ENCODE measurements at places on chromosomes 7 and 10.

DNA sequence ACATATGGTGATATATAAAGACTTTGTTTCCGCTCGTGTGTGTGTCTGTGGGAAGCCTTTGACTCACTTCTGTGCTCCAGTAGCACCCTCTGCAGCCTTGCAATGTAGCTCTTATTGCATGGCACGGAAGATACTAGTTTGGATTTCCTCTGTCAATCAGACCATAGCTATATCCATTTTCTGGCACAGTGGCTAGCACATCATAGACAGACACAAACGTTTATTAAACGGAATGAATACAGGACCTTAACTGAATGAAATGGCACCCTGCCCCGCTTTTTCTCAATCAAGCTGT is 124.0 kb upstream of the PTPN20 start:
- no peak for DNase-seq

- DNase-seq: no peak
Observed at GRCh38 chr7:74479961-74480829, 26.5 kb downstream of the GTF2IRD1 start.

GRCh38 chr10:100623521-100624230 is 87.9 kb downstream of the HIF1AN start:
- DNase-seq: no peak

DNA sequence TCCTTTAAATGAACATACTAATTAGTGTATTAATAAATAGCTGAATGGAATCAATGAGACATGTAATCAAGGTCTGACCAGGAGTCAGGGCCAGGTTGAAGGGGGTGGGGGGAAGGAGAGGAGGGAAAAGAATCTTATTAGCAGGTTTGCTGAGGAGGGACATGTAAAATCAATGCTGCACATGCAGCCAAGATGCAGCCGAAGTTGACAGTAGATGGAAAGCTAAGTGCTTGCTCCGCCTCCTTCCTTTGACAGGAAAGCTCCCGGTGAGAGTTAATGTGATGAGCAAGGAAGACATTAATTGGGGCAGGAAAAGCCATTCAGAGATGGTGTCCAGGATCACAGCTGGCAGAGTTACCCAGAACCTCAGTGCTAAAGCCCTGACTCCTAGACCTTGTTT is 24.4 kb downstream of the PLXNA4 start:
- no peak for DNase-seq

DNA sequence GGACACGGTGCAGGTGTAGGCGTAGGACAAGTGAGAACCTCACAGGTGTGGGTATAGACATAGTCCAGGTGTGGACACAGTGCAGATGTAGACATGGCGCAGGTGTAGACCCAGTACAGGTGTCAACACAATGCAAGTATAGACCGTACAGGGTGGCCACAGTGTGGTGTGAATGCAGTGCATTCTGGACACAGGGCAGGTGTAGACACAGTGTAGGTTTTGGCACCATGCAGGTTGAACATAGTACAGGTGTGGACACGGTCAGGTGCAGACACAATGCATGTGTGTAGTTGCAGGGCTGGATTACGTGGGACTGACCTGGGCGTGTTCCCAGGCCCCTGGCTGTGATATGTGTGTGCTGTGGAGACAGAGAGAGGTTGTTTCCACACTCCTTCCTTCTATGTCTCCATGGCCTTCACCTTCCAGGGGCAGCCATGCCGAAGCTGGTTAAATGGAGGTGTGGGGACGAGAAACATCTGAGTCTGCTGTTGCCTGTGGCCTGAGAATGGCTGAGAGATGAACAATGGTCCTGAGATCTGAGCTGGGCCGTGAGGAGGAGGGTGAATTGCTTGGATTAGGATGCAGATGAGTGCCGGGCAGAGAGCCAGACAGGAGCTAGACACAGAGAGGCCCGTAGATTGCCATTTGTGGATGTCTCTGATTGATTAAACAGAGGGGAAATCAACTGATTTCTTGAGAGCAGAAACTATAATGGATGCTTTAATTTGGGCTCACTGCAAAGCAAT is 343.9 kb upstream of the SHH start:
- no peak for DNase-seq

DNA sequence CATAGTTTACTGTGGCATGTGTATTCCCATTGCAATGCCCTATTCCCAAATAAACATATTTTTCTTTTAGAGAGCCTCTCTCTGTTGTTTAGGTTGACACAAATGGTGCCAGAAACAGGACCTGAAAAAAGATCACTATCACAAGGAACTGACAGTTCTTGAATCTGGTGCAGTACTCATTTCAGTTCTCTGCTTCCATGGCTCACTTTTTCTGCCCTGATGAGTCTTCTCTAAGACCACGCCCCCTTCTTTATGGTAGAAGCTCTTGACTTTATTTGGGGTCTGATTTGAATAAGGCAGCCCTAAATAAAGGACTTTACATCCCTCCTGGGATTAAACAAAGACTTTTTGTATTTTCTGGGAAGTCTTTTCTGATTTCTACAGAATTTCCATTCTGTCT is 3.5 kb upstream of the CCDC126 start:
- DNase-seq: no peak

- DNase-seq: no peak
Observed at GRCh38 chr7:30511973-30512662, 7.5 kb upstream of the GGCT start.

DNA sequence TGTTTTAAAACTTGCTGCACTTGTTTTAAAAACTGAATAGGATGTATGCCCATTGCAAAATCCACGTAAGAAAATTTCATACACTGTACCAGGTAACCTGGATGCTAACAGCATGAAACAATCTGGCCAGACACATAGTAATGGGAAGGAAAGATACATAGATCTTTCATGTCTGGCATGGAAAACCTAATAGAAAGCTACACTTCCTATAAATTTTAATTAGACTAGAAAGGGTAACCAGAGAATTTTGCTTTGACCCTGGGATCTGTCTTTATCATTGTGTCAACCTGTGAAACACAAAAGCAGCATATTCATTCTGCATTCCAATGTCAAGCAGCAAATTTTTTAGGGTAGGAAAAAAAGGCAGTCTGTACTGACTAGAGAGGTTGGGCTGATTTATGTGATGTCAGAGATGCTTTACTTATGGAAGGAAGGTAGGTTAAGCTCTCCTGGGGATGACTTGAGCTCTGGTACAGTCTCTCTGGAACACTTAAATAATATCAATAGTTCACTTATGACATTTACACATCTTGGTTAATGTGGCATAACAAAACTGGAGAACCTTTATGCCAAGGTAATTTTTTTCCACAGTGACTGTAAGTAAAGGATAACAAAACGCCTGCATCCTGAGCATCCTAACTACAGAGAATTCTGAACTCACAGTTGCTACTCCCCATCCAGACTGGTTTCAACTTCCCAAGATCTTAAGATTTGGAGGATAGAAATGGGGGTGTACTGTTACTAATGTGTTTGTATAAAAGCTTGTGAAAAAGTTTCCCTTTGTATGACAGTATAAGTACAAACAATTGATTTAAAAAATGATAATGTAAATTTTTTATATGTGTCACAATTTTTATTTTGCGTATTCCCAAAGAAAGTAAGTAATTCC is 44.7 kb downstream of the DOCK4 start:
- DNase-seq: no peak

- no peak for DNase-seq
Observed at GRCh38 chr10:74963549-74963948, 137.1 kb downstream of the KAT6B start.

DNA sequence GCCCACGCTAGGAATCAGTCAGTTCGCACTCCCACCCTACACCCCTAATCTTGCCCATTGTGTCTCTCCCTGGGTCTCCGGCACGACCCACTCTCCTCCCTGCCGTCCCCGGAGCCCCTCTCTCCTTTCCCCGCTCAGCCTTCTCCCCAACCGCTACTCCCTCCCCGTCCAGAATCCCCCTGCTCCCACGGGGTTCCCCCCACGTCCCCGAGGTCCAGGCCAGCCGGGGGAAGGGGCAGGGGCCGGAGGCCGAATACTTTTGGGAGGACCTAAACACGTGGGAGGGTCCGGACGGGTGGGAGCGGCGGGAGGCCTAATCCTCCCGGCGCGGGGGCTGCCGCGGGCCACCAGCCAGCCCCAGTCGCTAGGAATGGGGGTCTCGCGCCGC is 560 bp downstream of the RARRES2 start:
- DNase-seq: no peak

DNA sequence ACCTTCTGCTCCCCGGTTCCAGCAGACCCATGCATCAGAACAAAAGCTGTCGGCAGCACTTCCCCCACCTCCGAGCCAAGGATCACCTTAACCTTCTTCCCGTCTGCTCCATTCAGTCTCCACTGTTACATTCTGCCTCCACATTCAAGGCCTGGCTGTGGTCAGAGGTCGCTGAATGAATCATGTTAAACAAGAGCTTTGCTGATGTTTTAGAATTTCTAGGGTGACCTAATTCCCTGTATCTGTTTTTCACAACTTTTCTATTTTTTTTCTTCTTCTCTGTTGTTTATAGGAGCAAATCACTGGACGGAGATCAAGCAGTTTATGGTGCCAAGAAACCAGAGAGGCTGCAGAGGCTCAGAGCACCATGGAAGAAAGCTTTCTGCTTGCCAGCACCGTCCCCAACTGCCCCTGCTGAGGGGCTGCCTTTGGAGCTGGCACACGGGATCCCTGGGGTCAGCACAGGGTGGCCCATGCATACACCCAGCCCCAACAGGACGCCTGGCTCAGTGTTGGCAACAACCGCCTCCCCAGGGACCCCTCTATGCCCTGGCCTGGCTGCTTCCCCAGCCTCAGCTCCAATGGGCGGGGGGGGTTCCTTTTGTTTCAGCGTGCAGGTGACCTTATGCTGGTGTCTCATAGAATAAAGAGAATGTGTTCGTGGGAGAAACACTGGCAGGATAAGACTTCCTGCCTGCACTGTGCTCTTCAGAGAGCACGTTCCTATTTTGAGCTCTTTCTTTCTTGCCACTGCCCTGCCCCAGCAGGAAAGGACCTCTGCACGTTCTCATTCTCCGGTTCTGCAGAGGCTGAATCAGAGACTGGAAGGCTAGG is 182.7 kb upstream of the LYZL2 start:
- no peak for DNase-seq

DNA sequence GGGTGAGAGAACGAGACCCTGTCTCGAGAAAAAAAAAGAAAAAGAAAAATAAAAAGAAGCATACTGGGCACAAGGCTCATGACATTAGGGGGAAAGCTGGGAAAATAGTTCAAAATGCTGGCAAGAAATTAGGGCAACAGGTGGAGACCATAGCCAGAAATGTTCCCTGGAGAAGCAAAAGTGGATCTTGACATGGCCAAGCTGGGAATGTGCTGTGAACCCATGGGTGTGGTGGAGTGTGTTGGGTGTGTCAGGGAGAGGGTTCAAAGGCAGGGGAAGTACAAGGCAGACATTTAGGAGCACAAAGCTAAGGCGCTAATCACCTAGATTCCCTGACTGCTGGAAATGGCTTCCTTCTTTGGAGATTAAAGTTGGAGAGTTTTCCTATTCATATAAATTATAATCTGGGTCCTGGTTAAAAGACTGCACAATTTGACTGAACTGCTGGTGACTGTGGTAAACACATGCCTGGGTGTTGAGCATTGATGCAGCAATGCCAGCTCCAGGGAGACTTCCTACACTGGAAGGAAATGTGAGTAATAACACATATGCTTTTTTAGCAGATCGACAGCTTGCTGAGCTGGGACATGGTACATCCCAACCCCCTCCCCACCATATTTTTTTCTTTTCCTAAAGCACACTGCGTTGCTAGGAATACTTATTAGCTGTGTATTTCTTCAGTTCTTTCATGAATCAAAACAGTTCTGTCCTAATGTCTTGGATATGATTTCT is 70.1 kb upstream of the ARHGAP21 start:
- DNase-seq: no peak

DNA sequence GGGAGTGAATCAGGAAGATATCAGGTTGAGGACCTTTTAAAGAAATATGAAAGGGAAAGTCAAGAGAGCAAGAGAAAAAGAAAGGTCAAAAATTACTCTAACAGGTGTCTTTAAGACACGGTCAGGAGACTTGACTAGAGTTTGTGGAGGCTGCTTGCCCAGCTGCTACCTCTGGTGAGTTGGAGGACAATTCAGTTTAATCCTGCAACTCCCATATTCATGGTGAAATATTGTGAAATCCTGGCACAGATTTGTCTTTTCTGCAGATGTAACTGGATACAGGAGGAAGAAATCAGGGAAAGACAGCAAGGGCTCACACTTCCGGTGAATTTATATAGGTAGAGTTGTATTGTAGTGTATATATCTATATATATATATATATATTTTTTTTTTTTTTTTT is 93.5 kb downstream of the AKAP9 start:
- DNase-seq: no peak

- no peak for DNase-seq
Observed at GRCh38 chr10:129402459-129402858, 64.6 kb upstream of the MGMT start.

GRCh38 chr7:51000956-51001355 is 218.3 kb upstream of the GRB10 start:
- no peak for DNase-seq

- DNase-seq: no peak
Observed at GRCh38 chr7:42292991-42293521, 56.0 kb upstream of the GLI3 start.

- no peak for DNase-seq
Observed at GRCh38 chr10:1179346-1180070, 123.3 kb downstream of the WDR37 start.

DNA sequence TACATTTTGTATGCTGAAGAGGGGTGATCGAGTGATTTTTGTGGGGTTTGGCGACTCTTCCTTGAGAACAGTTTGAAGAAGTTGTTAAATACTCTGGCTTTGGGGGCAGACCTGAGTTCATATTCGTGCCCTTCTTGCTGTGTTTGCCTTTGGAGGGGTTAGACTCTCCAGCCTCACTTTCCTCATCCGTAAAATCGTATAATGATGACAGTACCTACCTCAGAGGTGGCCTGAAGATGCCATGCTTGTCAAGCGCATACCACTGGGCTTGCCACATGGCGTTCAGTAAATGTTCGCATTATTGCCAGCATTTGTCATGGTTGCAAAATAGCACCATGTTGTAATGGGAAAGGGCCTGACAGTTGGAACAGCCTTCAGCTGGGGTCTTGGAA is 1.3 kb downstream of the STK17A start:
- DNase-seq: no peak

- no peak for DNase-seq
Observed at GRCh38 chr10:5484205-5484604, 15.2 kb downstream of the CALML5 start.

DNA sequence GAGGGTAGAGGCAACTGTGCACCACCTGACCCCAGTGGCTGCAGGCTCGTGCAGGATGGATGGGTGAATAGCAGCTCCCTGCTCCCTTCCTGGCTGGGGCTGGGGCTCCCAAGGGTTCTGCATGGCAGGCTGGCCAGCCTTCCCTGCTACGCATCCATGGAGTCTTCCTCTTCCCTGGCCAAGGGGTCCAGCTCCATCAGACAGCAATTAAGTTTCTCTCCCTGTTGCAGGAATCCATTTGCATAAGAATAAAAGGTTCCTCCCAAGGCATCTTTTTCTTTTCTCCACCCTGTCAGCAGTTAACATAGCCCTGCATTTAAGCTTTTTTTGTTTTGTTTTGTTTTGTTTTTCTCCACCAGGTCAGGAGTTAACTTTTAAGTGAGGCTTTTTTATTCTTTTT is 10.0 kb upstream of the CPA2 start:
- no peak for DNase-seq

GRCh38 chr7:80435521-80435920 is 76.3 kb downstream of the GNAT3 start:
- no peak for DNase-seq
